ENCODE measurements at places on chromosomes 3 and 15.

GRCh38 chr3:154161806-154162205, 40.6 kb downstream of the ARHGEF26 start:
- DNase-seq, result no peak

- no peak for DNase-seq
Observed at GRCh38 chr3:98013411-98014267, 21.5 kb downstream of the GABRR3 start.

DNA sequence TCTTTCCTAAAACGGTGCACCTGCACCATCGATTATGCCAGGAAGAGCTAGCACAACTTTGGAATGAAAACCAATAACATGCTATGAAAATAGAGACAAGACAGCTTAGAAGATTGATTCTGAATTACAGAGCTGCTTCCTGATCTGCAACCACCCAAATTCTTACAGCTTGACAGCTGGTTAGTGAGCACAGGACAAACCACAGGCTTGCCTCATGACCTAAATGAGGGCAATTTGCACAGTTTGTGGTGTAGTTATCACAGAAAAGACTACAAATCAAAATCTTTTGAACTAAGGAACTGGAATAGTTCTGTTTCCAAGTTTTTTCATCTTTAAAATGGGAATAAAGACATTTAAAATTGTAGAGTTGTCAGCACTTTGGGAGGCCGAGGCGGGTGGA, 533.5 kb downstream of the NAALADL2 start:
- no peak for DNase-seq

DNA sequence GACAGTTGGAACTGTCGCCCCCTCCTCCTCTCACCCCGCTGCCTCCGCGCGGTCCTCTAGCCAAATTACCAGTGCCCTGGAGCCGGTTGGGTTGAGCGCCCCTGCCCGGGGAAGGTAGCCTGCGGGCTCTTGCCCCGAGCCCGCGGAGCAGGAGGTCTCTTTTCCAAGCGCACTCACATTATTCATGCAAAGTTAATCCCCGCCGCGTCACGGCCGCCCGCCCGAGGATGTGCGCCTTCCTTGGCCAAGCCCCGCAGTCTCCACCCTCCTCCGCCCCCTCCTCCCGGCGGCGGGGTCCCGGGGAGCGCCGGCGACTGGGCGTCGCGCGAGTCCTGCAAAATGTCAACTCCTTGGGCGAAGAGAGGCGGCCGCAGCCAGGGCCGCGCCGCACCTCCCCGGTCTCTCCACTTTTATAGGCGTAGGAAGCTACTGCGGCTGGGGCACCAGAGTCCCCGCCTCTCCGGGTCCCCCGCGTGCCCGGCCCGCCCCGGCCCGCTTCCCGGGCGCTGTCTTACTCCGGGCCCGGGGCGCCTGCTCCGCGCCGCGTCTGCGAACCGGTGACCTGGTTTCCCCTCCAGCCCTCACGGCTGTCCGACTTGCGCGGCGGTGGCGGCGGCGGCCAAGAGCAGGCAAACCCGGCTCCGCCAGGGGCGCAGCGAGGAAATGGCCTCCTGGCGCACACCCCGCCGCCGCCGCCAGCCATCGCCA, at the start of gene THRB:
TSS of gene THRB (minus strand) at position 233 of the 708 bp plus-strand sequence.
- DNase-seq, result peak; percentile 37

- DNase-seq, result peak; percentile 83
Observed at GRCh38 chr15:89680282-89680873, 1.2 kb upstream of the PLIN1 start.

DNA sequence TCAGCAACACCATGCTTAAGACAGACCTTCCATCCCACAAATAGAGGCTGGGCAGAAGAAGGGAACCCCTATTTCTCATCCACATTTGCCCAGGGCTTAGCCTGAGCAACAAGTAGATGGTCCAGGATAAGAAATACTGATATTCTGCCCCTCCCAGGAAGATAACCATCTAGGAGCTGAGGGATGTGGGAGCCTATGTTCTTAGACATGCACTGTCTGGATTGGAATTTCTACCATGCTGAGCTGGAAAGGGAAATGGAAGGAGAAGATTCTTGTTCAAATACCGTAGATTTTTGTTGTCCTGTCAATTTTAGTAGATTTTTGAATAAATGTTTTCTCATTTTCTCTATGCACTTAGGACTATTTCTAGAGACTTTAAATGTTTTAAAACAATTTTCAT, 450.7 kb upstream of the SEMA6D start:
- no peak for DNase-seq

DNA sequence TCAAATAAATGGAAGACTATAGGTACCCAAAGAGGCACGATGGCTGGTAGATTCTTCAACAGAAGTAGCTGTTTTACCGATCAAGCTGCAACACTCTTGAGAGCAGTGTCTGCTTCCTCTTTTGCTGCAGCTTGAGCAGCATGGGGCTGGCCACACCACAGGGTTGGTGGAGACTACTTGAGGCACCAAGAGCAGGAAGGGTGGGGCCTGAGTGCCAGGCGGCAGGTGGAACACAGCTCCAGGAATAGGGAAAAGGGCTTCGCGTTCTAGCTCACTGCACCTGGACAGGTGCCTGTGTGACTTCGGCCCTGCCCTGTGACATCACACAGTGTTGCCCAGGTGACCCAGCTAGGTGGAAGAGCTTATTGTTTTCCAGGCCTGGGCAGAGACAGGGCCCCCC, at the start of gene CCDC33:
TSS of gene CCDC33 (plus strand) at position 365 of the 400 bp plus-strand sequence. CDS start 394 bp downstream, outside the sequence.
- DNase-seq, result peak; percentile 27

- DNase-seq, result peak; percentile 87
Observed at GRCh38 chr3:123652342-123652984, 67.6 kb upstream of the HACD2 start.

GRCh38 chr15:57395292-57395691, 19.0 kb downstream of the CGNL1 start:
- DNase-seq, result no peak

GRCh38 chr3:141278196-141279076, 46.8 kb downstream of the PXYLP1 start:
- no peak for DNase-seq

- DNase-seq, result no peak
Observed at GRCh38 chr3:126946405-126946804, 36.5 kb upstream of the PLXNA1 start.

- DNase-seq, result peak; percentile 22
Observed at GRCh38 chr15:84748274-84749110, at the start of gene ZNF592. Gene ZNF592 (plus strand): TSS chr15:84748592. CDS start chr15:84782676, 34,084 bp downstream.

GRCh38 chr15:98906712-98907083, 100.9 kb downstream of the PGPEP1L start:
- DNase-seq, result no peak

GRCh38 chr3:168988853-168989252, 674.7 kb downstream of the MECOM start:
- DNase-seq, result no peak

GRCh38 chr15:59838900-59839299, 149.8 kb upstream of the BNIP2 start:
- DNase-seq, result no peak

GRCh38 chr3:44396200-44397171, 57.9 kb downstream of the TCAIM start:
- DNase-seq, result peak; percentile 61

DNA sequence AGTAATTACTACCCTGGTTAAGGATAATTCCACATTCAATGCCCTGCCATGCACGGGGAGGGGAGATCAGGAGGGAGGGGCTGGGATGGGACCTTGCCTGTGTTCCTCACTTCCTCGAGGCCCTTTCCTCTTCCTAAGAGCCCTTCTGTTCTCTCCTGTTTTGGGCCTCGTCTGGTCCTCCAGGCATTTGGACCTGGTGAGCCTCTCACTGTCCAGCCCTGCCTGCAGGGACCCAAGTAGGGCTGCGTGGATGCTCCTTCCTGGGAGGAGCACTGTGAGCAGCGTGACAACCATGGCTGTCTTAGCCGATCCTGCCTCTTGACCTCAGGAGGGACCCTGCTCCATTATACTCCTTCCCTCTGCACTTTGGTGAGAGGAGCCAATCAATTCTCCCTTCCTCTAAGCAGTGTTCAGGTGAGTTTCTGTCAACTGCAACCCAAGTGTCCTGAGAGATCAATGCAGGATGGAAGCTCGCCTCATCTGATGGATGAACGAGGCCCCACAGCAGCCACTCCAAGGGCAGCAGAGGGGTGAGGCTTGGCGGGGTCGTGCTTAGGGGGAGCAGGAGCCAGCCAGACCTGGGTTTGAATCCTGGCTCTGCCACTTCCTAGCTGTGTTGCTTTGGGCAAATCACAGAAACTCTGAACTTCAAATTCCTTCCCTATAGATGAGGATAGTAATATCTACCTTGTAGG, 92.5 kb downstream of the IQSEC1 start:
- no peak for DNase-seq

- DNase-seq, result no peak
Observed at GRCh38 chr3:171677706-171678105, 132.6 kb downstream of the PLD1 start.

DNA sequence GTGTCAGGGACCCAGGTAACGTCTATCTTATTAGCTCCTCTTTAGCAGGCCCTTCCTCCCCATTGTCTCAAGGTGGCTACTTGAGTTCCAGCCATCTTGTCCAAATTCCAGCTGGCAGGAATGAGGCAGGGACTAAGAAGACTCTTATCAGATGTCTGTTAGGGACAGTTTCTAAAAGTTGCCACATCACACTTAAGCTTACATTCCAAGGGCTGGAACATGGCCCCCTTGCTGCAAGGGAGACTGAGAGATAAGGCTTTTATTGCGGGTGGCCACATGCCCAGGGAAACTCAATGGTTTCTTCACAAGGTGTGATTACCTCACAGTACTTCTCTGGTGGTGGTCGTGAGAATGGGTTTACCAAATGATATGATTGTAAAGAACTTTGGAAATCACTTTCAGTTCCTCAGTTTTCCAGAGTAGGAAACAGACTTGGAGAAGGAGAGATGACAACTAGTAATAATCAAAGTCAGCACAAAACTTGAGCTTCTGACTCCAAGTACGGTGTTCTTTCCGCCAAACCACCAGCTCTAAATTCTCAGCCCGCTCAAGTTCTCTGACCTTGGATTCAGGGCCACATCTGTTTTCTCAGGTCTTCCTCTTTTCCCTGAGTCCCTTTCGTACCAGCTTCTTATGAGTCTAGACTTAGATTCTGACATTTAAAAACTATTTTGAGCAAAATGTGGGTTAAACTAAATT, 14.2 kb downstream of the PDIA5 start:
- DNase-seq, result no peak

DNA sequence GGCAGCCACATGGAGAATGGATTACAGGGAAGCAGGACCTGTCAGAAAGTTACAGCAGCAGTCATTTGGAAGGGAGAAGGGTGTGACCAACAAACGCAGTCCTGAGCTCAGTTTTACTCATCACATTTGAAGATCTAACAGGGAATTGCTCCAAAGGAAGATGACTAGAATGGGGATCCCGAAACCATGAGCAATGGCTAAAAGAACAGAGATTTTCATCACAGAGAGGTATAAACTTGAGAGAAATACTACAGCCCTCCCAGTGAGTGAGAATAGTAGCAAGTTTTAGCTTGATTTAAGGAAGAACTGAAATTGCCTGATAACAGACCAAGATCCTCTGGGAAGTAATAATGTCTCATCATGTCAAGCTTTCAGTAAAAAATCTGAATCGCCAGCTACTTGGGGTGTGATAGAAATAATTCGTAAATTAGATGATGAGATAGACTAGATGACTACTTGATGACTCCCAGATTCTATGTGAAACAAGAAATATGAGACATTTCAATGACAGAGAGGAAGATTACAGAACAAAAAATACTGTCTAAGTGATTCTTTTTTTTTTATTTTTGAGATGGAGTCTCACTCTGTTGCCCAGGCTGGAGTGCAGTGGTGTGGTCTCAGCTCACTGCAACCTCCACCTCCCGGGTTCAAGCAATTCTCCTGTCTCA, 16.9 kb downstream of the CD47 start:
- no peak for DNase-seq

DNA sequence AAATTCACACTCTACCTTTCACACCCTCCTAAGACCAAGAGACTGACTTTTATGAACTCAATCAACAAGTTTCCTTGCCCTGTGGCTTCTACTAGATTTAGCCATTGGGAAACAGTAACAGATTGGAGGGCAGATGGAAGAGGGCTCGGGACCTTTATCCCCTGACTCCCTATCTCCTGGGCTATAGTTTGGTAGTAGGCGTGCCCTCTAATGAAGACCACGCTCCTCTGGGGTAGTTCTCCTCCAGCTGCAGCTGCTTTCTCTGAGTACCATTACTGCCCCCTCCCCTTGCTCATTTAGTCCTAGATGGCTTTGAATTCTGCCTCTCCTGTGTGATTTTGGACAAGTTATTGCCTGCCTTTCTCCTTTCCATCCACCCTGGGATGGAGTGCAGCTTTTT, 33.3 kb downstream of the FMN1 start:
- no peak for DNase-seq

DNA sequence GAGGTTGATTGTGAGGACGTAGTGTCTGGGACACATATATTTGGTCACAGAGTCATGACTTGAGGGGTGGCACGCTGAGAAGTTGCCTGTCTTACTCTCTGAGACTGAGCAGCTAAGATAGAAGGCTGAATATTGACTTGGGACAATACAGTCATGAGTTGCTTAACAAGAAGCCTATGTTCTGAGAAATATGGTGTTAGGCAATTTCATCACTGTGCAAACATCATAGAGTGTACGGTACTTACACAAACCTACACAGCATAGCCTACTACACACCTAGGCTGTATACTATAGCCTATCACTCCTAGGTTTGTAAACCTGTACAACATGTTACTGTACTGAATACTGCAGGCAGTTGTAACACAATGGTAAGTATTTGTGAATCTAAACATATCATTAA, 30.3 kb upstream of the SPESP1 start:
- no peak for DNase-seq

DNA sequence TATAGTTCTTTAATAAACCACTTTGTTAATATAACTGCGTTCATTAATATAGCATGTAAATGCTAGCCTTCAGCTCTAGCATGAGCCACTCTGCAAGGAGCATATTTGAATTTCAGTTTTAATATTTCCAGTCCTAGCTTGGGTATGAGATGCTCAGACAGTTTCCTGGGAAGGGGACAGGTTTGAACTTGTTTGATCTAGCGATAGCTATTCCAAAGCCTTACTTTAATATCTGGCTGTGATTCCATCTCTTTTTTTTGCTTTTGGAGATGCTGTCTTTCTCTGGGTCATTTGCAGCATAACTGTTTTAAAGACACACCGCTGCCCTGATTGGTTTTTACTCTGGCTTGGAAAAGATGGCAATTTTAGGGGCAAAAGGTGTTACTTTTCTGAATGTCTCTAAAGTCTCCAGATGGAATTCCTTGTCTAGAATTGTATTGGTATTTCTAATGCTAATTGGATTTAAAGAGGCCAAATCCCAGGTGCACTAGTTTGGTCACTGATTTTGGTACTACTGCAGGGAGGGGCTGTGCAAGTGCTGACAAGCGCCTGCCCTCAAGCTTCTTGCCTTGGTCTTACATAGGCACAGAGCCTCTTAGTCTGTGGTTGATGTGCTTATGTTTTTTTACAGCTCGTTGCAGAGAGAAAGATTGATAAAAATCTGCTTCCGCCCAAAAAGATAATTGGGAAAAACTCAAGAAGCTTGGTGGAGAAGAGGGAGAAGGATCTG, 2.8 kb downstream of the NISCH start:
- DNase-seq, result no peak

All from NCI-H1092 treated with DMSO at 0.1 percent for 48 hours (cell line).